ENCODE measurements at places on chromosomes 3 and 15.

- DNase-seq, result no peak
These were observed 53.5 kb downstream of the CCDC33 start for GRCh38 chr15:74289671-74290070.

DNA sequence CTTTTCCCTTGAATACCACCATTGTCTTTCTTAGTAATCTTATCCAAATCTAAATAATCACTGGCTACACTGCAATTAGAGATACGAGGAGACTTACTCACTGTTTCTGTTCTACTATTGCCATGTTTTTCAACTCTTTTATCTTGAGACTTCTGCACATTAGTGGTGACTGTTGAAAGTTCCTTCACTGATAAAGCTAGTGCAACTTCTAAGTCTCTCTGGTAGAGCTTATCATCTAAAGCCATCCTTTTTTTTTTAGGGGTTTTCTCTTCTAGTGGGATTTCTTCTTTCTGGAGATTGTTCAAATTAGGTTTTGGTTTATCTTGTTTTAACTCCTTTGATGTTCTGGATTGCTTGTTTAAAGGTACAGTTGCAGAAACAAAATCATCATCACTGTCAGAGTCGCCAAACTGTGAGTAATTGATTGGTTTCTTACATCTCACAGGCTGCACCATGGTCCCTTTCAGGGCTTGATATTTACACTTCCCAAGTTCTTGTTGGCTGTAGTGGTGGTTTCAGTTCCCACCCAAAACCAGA lies 37.7 kb downstream of the NCK1 start:
- peak; percentile 32 for DNase-seq

DNA sequence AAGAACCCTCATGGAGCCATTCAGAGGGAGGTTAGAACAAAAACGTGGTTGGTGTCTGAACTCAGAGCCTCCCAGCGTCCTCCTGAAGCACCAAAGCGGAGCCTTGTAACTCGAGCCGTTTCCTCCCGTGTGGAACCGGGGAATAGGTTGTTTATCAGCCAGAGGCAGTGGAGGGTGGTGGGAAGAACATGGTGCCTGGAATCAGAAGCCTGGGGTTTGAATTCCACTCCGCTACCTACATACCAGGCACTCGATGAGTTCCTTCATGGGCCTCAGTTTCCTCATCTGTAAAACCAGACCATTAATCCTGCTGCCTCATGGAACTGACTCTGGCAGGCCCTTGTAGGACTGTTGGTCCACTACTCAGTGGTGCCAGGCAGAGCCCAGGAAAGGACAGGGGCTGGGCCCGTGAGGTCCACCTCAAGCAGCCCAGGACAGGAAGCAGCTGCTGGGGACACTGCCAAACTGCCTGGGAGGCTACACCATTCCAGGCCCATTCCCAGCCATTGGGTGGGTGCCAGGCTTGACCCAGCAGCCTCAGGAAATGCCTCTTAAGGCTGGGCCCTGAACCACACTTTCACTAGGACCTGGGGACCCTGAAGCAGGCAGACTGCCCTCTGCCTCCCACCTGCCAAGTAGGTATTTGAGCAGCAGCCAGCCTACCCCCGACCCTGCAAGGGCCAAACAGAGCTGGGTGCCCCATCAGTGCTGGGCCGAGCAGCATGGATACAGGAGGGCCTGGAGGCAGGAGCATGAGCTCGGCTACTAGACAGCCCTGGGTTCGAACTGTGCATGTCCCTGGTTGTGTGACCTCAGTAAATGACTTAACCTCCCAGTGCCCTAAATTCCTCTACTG lies 33.4 kb downstream of the PRKCD start:
- DNase-seq, result peak; percentile 74

- no peak for DNase-seq
These were observed 15.8 kb upstream of the ARRDC4 start for GRCh38 chr15:97944724-97945123.

DNA sequence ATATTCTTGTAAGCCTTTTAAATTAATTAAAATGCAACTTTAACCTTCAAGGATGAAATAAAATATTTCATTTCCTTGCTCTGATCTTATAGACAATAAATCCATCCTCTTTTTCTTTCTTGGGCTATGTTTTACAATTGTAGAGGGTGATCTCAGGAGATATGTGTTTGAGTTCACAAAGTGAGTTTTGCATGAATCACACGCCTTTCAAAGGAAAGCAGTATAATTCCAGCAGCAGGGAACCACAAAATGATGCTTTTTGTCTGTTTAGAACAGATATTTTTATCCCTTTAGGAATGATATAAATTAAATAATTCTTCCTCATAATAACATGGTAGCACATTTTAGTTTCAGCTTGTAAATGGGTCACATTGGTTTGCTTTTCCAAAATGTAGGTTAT lies 191.2 kb downstream of the SEMA6D start:
- DNase-seq, result no peak

DNA sequence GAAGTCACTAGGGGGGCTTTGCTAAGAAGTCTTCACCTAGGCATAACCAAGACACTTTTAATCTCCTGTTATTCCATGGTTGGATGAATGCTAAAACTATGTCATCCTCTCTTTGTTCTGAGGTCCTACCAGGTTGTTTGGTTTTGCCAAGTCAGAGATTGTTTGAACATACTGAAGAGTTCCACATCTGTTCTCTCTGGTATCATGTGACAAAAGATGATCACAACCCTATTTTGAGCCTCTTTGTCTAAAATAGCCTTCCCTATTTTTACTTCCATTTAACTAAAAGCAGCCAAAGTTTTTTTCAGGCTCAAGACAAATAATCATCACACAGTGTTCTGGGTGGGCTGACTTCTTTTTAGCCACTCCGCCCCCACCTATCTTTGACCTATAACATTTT lies 218.4 kb upstream of the LMCD1 start:
- DNase-seq, result no peak

GRCh38 chr15:71532994-71533393 lies 277.4 kb upstream of the NR2E3 start:
- peak; percentile 57 for DNase-seq

DNA sequence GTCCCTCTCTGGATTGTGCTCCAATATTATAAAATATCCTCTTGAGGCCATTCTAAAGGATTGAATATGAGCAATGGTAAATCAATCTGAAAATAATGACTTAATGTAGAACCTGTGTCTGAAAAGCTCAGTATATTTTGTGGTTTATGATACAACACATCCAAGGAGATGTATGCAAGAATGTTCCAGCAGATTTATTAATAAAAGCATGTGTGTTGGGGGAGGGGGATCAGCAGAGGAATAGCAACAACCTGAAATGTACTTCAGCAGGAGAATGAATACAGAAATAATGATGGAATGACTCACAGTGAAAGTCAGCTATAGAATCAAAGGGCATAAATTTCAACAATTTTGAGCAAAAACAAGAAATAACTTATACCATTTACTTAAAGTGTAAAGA lies 56.7 kb upstream of the NUDT16 start:
- DNase-seq, result no peak

- no peak for DNase-seq
These were observed 12.4 kb upstream of the AEN start for GRCh38 chr15:88608607-88609181.

GRCh38 chr3:10432931-10433330 lies 72.5 kb downstream of the ATP2B2 start:
- DNase-seq, result no peak

DNA sequence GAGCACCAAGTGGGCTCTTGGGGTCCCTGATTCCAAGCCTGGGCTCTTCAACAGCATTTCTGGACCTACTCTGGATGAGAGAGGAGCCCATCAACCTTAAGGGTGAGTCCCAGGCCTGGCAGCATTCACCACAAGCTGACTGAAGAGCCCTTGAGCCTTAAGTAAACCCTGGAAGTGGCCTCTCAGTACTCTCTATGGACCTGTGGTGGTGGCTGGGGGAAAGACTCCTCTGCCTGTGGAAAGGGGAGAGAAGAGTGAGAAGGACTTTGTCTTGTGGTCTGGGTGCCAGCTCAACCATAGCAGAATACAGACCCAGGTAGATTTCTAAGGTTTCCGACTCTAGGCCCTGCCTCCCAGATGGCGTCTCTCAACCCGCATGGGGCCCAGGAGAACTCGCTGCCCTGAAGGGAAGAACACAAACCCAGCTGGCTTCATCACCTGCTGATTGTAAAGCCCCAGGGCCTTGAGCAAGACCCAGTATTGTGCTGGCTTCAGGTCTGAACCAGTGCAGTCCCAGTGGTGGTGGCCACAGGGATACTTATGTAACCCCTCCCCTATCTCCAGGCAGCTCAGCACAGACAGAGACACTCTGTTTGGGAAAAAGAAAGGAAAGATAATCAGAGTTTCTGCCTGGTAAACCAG lies 71.4 kb downstream of the TFDP2 start:
- no peak for DNase-seq

DNA sequence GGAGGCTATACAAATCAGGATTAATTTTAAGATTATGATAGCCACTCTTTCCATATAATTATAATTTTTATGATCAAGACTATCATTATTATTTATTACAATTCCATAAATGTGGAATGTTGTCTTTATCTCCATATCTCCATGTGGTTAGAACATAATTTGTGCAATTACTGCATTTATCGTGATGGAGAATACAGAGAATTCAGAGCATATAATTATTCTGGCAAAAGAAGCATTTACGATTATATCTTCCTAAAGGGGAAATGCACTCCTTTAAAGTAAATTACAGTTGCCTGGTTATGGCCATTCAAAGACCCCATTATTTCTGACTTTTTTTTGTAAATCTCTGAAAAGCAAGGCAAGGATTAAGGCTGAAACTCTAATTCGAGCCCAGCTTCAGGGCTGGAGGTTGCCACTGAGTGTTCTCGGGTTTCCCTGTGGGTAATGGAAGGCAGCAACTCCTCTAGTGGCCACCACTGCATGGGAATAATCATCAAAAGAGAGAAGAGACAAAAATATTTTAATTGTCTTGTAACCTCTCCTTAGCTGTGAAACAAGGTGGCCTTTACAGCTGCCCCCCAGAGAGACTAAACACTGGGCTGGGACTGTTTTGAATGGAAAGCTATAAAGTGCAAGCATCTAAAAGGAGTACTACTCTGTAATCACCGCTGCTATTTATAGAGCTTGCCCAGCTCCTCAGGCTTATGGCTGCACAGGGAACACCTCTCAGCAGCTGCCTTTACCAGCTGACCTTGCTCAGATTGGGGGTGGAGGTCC lies 59.8 kb upstream of the PRTG start:
- DNase-seq, result no peak

- peak; percentile 75 for DNase-seq
These were observed at the start of gene CD276 for GRCh38 chr15:73683777-73684580. CD276 (plus strand) TSS chr15:73684383; CDS start chr15:73699640, 15,257 bp downstream.

GRCh38 chr3:141105828-141106628 lies 54.9 kb downstream of the SPSB4 start:
- peak; percentile 79 for DNase-seq

Data from M059J (cell line).